ENCODE measurements at places on chromosomes 16 and 17.
A peak's percentile ranks its signal among the peaks of the same experiment; 100 is the strongest.

DNA sequence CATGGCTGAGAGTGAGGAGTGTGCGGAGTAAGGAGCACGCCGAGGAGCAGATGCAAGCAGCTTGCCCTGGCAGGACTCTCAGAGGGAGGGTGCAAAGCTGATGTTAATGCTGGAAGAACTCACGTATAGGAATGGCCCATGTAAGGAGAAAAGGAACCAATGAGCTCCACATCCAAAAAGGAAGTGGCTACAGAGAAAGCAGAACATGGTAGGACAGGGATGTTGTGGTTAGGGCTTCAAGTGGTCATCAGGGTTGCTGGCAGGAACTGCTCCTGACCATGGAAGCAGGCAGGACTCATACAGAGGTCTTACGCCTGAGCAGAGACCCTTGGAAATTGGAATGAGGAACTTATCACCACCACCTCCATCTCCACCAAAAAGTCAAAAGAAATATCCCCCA lies 5.2 kb downstream of the MYO1D start:
- no peak for DNase-seq

DNA sequence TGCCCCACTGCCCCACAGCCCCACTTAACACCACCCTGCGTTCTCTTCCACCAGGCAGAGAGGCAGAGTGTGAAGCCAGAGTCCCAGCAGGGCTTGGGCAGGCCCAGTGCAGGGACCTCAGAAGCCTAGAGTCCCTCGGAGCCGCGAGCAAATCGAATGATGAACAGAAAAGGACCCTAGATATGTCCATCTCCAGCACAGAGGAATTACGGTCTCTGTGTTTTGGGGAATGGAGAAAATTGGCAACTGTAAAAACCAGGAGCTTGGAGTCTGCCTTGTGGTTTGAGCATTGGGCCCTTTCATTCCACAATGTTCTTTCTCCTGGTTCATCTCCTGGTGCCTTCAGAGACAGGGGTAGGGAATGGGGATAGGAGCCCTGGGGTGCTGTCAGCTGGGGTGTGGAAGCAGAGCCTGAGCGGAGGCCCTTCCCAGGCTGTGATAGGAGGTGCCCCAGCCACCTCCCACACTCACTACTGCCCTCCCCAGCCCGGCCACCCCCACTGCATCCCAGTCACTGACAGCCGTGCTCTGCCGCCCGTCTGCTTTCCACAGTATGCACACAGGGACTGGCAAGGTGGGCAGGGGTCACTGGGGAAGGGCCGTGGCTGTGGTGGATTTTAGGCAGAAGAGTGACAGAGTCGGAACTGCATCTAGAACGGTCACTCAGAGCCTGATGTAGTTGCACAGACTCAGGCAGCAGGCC lies 26.7 kb downstream of the TBX4 start:
- DNase-seq = no peak

DNA sequence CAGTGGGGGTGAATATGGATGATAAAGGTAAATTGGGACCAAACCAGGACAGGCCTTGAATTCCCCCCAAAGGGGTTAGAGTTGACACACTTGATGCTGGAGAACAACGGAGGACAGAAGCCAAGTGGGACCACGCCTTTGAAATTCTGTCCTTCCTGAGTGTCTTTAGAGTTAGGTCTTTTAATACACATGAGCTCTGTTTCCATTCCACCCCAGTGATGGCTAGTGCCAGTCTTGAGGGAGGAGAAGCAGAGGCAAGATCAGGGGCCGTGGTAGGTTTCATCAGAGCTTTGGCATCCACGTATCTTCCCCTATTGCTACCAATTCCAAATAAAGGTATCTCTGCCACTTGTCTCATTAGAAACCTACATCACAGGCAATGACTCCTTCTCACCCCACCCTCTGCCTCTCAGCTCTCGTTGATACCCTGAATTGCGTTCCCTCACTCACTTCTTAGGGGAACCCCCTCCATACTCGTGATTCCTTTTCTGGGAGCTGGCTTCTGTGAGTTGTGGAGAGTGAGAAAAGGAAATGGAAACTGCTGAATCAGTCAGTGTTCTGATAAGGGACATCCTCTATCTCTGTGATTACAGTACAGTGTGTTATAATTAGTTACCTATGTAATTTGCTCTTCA lies 2.4 kb upstream of the CCL3L1 start:
- peak; percentile 75 for DNase-seq

- DNase-seq = no peak
These were observed 11.2 kb downstream of the UQCRC2 start for GRCh38 chr16:21964353-21964752.

DNA sequence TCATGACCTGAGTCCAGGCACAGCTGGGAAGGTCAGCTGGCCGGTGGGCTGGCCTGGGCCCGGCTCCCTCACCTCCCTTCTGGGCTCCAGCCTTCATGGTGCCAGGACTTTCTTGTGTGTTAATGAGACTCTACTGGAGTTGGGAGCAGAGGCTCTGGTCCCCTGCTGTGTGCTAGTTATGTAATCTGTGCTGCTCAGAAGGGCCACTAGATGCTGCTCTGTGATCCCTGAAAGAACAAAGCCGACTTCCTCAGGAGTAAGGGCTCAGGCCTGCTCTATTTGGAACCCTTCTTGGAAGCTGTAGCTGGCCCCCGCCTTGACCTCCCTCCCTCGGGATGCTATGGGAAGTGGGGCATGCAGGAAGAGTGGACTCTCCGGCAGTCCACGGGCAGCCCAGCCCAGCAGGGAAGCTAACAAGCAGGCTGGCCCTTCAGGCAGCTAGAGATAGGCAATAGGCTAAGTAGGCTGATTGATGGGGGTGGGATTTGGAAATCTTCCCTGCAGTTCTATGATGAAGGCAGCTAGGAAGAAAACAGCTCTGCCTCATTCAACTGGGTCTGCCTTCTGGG lies 3.3 kb upstream of the CDK5R1 start:
- DNase-seq = peak; percentile 31

GRCh38 chr16:5560084-5560483 lies 462.5 kb upstream of the EEF2KMT start:
- peak; percentile 56 for DNase-seq

- peak; percentile 51 for DNase-seq
These were observed 23.1 kb downstream of the CREBBP start for GRCh38 chr16:3857189-3858043.

- no peak for DNase-seq
These were observed 71.1 kb downstream of the DYNLRB2 start for GRCh38 chr16:80611930-80612327.

GRCh38 chr17:63926164-63926563 lies 6.0 kb downstream of the CD79B start:
- no peak for DNase-seq

- DNase-seq = no peak
These were observed 11.2 kb upstream of the CLEC19A start for GRCh38 chr16:19274165-19274797.

DNA sequence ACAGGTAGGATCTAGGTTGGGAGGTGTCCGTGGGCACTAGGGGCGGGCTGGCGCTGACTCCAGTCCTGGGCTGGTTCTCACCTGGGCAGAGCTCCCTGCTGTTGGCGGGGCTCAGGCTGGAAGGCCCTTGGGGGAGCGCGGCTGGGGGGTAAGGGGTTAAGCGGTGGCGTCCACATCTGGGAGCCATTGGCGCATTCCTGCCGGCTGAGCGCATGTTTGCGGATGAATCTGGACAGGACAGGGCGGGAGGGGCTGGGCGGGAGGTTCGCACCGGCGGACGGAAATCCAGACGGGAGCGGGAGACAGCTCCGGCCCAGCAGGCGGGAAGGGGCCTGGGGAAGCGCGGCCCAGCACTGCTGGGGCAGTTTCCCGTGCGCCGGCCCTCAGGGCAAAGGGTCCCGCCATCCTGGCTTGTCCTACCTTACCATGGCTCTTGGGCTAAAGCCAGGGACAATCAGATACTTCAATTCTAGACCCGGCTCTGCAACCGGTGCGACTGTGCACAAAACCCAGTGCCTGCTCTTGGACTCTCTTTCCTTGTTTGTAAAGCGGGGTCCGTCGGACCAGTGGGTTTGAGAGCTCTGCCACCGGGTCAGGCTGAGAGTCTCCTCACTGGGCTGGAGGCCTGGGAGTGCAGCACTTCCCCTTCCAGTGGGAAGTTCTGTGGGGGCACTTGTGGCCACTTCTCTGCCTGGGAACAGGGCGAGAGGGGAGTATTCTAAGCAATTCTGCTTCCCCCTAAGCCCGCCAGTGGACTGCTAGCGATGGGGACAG lies 7.8 kb downstream of the RARA start:
- DNase-seq = no peak

Data from activated CD4-positive, alpha-beta T cell treated with anti-CD3 and anti-CD28 coated beads, Interleukin-2, amount 50 U/mL, for 16 hours (primary cell).